Hypothalamus (tissue), 51 donors: ENCODE measurements at places on chromosomes 7 and 10.

DNA sequence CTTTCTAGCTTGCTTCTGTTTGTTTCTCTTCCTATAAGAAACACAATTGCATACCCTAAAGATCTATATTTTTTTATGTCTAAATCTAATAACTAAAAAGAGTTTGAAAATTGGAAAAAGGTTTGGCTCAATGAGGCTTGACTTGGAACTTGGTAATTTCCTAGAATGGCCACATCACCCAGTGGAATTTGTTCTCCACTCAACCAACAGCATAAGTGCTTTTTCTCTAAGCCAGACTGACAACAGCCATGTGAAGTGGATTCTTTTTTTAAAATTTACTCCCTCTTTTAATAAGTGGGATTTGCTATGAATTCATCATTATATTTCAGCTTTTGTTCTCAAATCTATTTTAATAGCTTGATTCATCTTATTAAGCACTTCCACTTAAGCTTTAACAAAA is 33.8 kb downstream of the GBF1 start:
- DNase-seq = no peak

- DNase-seq = no peak
Measured at GRCh38 chr10:96645191-96645721, 58.4 kb upstream of the TM9SF3 start.

DNA sequence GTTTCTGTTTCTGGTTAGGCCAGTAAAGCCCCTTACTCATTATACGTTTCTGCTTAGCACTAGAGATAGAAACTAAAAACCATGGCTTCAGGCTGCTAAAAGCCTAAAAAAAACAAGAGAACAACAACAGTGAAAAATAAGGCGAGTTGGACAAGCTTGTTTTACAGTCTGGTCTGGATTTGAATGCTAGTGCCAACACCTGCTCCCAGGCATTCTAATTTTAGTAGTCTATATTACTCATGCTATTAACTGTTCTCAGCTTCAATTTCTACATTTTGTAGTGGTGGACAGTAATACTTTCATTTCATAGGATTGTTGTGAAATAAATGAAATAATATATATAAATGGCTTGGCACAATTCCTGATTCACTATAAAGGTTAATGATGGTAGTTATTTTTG is 108.5 kb downstream of the HBP1 start:
- no peak for DNase-seq

GRCh38 chr10:86963341-86963919 is 4.9 kb upstream of the ADIRF start:
- no peak for DNase-seq

- no peak for DNase-seq
Measured at GRCh38 chr7:2853147-2853546, 9.0 kb upstream of the GNA12 start.
